Fibroblast of the aortic adventitia (primary cell): ENCODE measurements at places on chromosomes 7 and 10.

DNA sequence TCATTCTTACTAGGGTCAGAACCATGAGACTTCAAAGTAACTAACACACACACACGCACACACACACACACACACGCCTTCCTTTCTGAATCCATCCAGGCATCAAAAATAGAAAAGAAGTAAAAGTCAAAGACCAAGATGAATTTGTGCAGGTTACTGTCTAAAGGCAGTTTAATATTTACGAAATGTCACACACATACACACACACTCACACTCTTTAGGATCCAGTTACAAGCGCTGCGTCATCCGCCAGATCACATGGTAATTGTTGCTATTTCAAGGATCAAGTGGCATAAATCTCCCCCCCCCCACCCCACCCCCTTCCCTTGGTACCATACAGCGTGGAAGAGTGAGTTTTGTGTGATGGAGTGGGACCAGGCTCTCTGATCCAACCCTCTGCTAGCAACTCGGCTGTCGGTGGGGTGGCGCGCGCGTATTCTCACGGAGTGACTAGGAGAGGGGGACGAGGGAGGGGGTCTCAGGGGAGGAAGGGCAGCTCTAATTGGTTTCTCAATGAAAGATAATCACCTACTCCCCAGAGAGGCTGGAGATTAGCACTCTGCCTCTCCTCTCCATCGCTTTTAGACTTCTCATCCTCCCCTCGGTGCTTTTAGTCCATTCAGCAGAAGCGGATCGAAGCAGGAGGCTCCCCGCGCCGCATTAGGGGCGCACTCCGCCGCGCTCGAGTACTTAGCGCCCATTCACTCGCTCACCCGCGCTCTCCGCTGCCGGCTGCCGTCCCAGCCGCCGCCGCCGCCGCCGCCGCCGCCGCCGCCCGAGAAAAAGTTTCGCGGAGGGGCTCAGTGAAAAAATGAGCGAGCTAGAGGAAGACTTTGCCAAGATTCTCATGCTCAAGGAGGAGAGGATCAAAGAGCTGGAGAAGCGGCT lies 83.5 kb upstream of the PRKG1 start:
- peak; percentile 93 for DNase-seq

GRCh38 chr10:119355930-119356329 lies 148.6 kb downstream of the GRK5 start:
- DNase-seq: no peak

DNA sequence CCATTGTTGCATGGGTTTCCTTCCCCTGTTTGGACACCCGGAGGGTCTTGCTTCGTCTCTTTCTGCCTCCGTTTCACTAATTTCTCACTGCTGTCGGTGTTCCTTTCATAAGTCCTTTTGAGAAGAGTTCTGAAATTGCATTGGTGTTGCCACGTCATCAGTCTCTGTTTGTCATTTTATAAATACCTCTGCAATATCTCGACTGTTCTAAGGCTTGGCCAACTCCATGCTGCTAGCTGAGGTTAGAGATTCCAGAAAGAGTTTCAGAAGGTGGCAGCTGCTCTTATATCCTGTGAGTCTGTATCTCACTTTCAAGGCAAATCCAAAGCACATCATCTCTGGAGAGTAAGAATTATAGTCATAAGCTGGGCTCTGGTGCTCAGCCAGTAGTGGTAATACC lies 148.0 kb upstream of the INSYN2A start:
- no peak for DNase-seq

- DNase-seq: peak; percentile 20
These were observed 58.3 kb downstream of the WIPF3 start for GRCh38 chr7:29864656-29865055.

DNA sequence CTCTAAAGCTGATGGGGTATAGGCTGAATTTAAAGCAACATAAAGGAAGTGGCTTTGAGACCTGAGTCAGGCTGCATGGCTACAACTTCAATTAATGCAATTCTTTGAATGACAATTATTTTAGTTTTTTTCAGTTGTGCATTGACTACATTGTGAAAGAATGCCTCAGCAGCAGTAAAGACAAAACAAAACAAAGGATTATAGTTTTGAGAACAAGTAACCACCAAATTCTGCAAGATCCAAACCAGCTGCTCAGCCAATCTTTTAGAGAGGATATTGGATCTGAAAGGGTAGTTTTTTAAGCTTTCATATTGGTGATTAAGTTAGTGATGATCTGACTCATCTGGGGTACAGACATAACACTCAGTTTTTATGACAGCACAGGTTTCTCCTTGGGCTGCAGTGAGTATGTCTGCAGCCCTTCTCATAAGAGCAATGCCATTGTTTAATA lies 40.6 kb upstream of the ABCA13 start:
- DNase-seq: no peak

GRCh38 chr7:51545131-51545530 lies 228.5 kb upstream of the COBL start:
- DNase-seq: no peak

DNA sequence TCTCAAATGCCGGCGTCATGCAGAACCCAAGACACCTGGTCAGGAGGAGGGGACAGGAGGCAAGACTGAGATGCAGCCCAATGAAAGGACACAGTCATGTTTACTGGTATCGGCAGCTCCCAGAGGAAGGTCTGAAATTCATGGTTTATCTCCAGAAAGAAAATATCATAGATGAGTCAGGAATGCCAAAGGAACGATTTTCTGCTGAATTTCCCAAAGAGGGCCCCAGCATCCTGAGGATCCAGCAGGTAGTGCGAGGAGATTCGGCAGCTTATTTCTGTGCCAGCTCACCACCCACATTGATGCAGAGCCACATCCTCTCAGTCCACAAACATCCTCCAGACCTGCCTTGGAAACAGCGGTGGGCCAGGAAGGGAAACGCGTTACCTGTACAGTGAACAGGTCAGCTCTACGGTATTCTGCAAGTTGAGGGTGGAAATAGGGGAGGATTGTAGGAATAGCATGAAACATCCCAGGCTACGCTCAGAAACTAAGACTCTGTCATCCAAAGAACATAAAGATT lies 133.1 kb upstream of the PRSS1 start:
- DNase-seq: no peak

DNA sequence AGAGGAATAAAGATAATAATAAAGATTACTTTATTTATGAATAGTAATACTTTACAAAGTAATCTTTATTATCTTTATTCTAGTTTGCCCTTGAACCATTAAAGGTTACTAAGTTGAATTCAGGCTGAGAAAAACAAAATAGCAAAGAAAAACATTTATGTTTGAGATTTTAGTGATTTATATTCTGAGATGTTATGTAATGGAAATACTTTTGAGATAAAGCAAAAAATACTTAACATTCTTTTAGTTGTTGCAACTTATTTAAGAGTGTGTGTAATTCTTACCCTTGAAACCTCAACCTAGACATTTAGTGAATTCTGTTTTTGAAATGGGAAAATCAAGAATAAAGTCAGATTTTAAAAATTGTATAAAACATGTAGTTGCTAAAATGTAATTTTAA lies 40.0 kb downstream of the MINPP1 start:
- DNase-seq: peak; percentile 69

GRCh38 chr7:149104749-149105148 lies 14.2 kb upstream of the ZNF786 start:
- DNase-seq: no peak

GRCh38 chr10:30059209-30060107 lies at the start of gene JCAD:
Gene JCAD (minus strand): TSS chr10:30059586. CDS start chr10:30047812, 11,774 bp downstream.
- no peak for DNase-seq

DNA sequence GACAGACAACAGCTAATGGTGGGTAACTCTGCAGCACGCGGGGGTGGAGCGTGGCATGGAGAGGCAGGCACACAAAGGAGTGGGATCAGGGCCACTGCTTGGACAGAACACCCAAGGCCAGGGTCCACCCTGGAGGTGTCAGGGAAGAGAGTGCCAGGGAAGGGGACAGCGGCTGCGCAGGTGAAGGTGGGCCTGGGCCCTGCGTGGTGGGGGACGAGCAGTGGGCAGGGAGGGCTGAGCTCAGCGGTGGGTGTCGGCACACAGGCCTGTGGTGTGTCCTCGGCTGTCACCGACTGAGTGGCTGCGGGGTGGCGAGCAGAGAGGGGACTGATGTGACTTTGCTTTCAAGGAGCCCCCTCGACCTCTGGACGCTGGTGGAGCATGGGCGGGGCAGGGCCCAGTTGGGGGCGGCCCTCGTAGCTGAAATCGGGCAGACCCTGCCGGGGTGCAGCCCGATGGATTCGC lies 8.4 kb upstream of the SCART1 start:
- no peak for DNase-seq

DNA sequence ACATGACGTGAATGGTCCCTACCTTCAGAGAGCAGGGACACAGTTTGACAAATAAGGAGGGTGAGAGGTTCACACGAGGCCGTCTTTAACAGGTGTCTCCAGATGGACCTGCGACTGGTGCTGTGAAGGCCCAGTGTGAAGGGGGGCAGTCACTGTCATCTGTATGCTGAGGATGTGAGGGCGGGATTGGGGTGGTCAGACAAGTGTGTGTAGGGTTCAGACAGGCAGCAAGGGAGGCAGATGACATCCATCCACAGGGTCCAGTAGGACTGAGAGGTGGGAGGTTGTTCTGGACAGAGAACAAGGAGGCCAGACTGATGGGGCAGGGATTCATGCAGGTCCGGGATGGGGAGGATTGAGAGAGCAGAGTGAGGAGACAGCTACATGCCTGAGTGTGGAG lies 232.6 kb upstream of the GPR26 start:
- DNase-seq: no peak

DNA sequence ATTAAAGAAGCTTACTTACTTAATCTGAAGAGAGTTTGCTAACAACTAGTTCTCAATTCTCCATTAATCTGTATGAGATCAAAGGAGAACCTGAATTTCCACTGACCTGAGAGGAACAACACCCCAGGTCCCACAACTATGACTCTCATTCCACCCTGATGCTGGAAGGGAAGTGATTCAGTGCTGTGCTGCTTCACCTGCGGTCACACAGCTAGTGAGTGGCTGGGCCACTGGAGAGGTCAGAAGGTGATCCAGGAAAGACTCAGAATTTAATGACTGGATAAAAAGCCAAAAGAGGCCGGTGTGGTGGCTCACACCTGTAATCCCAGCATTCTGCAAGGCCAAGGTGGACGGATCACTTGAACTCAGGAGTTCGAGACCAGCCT lies 23.6 kb downstream of the SORBS1 start:
- DNase-seq: no peak

DNA sequence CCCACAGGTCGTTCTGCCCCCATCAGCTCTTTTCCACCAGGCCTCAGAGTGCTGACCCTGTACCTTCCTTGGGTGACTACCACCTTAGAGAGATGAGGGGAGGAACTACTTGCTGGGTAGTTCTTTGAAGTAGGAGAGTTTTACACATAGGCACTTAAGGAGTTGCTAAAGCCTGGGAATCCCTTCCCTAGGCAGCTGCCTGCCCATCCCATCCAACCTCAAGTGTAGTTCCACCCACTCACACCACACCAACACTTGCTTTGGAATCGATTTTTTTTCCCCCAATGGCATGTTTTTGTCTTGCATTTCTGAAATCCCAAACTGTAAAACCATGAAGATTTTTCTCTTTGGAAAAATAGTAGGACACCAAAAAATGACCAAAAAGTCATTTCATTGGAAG lies 47.7 kb downstream of the FBXW4 start:
- DNase-seq: no peak

DNA sequence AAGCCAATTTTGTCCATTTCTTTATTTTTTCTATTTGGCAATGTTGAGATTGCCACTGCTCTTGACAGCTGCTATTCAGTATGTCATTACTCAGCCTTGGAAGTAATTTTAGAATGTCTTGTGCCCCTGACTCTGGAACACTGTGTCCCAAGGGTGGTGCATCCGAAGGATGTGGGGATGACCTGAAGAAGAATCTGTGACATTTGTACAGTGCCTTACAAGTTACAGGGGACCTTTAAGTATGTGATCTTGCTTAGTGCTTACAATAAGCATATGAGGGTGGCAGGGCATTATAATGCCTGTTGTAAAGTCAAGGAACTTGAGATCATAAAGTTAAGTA lies 239.5 kb downstream of the REEP3 start:
- no peak for DNase-seq

GRCh38 chr10:103049237-103049636 lies 131.1 kb downstream of the CNNM2 start:
- DNase-seq: no peak

DNA sequence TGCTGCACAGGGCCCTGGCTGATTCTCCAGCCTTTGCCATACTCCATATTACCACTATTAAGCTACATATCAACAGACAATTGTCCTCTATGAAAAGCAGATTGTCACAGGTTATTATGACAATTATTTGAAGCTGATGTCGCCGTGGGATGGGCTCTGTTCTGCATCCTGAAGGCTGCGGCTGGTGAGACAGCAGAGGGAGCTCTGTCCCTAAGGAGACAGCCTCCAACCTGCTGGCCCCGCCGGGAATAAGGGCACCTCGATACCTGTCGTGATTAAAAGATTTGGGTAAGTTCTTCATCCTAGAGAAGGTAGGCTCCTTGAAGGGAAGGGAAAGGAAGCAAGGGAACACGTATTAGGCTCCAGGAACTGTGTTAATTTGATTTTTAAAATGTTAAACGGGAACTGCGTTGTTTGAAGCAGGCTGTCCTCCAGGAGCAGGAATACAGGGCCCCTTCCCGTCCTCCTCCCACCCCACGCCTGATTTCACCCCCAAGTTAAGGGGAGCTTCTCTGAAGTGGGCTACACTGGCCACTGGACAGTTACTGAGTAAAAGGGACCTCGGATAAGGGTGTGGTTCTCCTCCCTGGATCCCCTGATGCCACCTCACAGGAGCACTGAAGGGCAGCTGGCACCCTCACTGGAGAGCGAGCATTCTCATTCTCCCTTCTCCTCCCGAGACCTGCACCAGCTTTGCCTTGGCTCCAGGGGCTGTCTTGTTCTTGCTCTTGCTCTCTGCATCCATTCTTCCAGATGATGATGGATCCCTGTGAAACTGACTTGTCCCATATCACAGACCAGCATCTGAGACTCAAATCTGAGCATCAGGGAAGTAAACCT lies 11.8 kb upstream of the TIAL1 start:
- peak; percentile 44 for DNase-seq

DNA sequence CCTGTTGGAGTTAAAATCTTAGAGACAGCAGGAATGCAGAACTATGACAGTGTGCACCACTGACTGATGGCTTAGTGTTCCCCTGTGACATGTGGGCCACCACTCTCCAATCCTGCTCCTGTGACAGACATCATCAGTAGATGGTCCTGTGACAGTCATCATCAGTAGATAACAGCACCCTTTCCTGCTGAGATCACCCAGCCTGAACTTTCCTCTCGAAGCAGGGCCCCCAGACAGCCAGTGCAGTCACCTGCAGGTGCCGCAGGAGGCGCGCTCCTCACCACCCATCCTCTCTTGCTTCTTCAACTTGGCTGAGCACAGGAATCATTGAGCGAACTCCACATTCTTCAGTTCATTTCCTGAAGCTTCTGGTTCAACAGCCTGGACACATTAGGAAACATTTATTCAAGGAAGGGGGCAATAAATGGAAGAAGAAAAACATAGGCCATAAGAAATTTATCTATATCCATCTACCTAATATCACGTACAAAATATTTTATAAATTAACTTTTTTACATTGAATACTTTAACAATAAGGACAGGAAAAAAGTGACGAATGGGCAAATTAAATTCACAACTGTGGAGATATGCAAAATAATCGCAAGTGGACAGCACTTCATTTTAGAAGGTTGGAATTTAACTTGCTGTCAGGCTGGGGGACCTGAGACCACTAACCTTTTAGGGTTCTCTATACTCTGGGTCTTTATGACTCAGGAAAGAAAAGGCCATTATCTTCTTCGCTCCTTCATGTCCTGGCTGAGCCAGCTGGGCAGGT lies 32.0 kb upstream of the MKI67 start:
- no peak for DNase-seq
